ENCODE measurements at places on chromosomes 3 and 15.

DNA sequence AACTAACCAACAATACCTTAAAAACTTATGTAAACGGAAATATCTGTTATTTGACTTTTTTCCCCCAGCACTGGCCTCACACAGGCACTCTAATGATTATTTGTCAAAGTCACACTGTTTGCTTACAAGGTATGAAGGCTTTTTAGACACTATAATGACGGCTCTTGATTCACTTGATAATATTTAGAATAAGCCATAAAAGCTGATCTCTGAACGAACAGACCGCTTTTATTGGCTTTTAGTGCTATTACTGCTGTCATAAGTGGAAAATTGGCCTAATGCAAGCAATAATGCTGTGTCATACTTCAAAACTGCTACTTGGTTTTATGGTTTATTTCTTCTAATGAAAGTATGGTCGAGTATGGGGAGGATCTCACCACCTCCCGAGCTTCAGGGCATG, 35.1 kb downstream of the MDFIC2 start:
- no peak for DNase-seq

GRCh38 chr3:134406331-134407238, 32.3 kb upstream of the AMOTL2 start:
- DNase-seq, result peak; percentile 62

- DNase-seq, result no peak
Measured at GRCh38 chr3:32249184-32249782, 10.8 kb downstream of the CMTM8 start.

DNA sequence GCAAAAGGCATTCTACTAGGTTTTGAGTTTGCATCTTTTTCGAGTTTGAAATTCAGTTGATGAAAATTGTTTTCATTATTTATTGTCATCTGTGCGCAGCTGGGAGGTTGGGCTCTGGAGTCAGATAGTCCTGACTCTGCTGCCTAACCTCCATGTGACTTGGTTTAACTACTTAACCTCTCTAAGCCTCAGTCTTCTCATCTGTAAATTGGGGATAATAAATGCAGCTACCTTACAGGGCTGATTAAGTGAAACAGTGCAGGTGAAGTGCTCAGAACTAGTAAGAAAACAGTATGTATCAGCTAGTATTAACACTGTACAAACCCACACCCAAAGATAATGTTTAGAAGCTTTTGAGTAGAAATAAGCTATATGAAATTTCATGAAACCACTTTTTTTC, 14.1 kb upstream of the UBE2E1 start:
- DNase-seq, result no peak

DNA sequence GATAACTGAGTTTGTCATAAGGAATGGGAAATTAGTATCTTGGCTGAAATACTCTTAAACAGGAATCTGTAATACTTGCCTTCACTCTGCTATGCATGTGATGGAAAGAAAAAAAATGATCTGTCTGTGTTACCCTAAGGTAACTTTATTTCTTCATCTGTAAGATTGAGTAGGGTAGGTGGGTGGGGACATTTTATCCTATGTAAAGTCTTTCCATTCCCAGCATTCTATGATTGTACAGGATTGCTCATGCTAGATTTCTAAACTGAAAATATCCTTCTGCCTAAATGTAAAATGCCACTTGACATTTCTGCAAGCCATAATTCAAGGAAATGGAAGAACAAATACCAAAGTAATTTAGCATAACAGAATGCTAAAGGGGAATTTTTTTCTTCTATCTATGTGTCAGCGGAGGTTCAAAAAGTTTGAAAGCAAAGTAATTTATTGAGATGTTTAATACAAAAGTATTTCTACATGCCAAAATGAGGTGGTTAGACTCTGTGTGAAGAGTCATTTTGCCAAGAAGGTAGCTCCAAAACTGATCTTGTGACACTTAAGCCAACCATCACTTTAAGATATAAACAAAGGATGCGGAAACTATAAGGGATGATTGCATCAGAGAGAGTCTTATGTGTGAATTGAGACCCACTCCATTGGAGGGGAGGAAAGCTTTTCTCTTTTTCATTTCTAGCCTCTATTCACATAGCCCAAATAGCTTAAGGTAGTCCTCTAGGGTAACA, 46.6 kb upstream of the SERPINI2 start:
- no peak for DNase-seq

DNA sequence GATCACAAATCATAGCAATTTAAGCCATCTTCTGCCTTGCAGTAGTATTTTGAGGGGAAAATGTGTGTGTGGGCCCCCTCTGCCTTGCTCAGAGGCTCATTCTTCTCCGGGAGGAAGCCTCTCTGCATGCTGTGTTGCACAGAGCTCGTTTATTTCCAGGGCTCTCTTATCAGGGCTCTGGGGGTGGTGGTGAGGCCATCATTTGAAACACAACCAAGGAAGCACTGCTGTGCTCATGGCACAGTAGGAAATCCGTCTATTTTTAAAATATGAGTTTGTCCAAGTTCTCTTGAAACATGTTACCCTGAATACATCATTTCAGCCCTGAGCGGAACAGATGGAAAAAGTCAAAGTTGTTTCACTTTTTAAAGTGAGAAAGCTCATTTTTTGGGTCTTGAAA, 369.0 kb upstream of the CFAP20DC start:
- no peak for DNase-seq

DNA sequence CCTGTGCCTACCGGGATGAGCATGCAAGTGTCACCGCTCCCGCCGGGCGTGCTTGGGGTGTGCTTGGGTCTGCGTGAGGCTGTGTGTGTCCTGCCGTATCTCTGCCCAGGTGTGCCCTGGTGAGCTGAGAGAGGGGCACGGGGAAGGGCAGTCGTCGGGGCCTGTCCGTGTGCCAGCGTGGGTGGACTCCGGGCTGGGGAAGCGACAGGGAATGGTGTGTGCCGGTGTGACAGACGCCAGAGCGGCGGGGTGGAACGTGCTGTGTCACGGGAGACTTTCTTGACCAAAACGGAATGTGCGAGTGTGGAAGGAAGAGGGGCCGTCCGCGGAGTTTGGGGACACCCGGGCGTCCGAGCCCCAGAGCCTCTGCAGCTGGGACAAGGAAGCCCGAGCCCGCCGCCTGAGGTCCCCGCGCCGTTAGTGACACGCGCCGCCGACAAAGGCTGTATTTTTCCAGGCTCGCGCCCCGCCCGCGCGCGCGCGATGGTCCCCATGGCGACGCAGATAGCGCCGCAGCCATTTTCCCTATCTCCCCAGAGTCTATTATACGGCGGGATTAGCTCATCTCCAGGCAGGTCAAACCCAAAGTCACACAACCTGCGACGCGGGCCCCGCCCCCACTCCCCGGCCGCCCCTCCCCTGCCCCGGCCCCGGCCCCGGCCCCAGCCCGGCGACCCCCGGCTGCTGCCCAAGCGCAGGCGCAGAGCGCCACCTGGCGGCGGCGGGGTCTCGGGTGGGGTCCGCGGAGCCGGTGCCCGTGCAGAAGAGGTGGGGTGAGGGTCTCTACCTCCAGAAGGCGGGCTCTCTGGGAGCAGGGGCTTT, 4.5 kb upstream of the GATA2 start:
- DNase-seq, result peak; percentile 82

- DNase-seq, result no peak
Measured at GRCh38 chr3:140705954-140706353, 28.1 kb downstream of the TRIM42 start.

GRCh38 chr3:193708270-193708669, 115.3 kb downstream of the OPA1 start:
- DNase-seq, result no peak

- no peak for DNase-seq
Measured at GRCh38 chr15:50880651-50881114, 27.8 kb upstream of the AP4E1 start.

- no peak for DNase-seq
Measured at GRCh38 chr3:59313365-59313764, 263.5 kb upstream of the CFAP20DC start.

DNA sequence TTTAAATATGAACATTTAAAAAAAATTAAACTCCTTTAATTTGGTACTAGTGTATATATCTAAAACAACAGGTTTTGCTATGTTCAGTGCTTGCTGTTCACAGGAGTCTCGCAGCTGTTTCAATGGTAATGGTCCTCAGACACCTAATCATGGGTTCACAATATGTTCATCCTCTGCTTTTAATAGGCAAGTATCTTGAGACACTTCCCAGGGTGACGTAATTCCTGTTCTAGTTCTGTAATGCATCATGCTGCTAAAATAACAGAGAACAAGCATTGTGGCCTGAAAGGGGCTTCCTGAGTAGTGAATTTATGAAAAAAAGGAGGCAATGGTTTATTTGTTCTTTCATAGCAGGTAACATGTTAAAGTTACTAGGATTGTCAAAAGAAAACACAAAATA, 625.2 kb upstream of the GBE1 start:
- DNase-seq, result no peak

- DNase-seq, result no peak
Measured at GRCh38 chr3:53597136-53597915, 102.9 kb downstream of the CACNA1D start.

DNA sequence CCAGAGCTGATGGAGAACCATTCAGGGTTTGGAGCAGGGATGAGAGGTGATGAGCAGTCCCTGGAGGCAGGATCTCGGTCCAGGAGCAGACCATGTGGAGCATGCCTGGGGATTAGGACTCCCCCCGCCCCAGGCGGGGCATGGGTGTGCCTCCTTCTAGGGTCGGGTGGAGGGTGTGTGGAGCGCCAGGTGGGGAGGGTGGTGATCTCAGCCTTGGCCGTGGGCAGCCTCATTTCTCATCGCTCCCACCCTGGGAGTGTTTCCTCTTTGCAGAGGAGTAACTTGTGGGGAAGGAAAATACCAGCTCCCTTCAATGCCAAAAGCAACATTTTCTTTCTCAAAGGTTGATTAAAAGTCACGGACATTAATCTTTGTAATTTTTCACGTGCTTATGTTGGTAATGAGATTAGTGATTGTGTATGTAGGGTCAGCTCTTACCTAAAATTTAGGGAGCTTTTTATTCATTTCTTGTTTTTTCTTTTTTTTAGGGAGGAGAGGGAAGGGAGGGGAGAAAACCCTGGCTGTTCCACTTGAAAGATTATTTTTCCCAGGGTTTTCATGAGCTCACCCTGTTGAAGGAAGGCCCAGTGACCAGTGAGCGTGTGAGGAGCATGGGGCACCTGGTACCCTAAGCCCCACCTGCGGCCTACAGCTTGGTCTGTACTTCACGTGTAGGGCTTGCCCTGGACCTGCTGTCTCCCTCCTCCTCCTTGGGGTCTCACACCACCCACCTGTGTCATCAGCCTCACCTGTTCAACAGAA, 11.0 kb downstream of the FBLN2 start:
- DNase-seq, result no peak

DNA sequence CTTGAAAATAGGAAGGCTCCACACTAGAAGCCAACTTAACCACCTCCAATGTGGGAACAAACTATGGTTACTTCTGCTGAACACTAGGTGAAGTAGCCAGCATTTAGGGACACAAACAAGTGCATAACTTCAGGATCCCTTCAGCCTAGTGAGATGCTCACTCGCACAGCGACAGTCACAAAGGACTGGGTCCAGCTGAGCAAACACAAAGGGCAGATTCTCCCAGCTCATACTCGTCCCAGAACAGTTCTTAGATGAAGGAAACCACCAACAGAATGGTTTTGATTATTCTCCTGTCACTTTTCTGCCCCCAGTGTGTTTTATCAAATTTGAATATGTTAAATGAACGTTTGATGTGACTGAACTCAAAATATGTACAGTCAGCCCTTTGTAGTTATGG, 201.6 kb downstream of the KCNAB1 start:
- DNase-seq, result no peak

GRCh38 chr3:45497963-45498362, 96.6 kb upstream of the LIMD1 start:
- no peak for DNase-seq

- no peak for DNase-seq
Measured at GRCh38 chr3:15783361-15783969, 14.3 kb downstream of the ANKRD28 start.

- no peak for DNase-seq
Measured at GRCh38 chr3:191774485-191774884, 313.5 kb downstream of the PYDC2 start.

DNA sequence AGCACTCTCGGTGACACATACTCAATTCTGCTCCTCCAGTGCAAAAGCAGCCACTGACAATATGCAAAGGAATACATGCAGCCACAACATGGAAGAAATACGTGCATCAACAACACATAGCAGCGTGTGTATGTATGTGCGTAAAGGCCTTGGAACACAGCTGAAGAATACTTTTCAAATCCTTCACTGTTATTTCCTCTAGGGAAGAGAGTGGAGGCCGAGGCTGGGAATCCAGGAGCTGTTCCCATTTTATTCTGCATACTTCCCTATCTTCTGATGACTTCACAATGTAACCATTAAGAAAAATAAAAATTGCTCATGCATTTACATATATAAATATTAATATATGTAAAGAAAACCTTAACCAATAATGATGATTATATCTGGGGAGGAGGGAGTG, 36.6 kb upstream of the MGLL start:
- DNase-seq, result no peak

- no peak for DNase-seq
Measured at GRCh38 chr15:101329867-101330380, 34.9 kb upstream of the SNRPA1 start.

DNA sequence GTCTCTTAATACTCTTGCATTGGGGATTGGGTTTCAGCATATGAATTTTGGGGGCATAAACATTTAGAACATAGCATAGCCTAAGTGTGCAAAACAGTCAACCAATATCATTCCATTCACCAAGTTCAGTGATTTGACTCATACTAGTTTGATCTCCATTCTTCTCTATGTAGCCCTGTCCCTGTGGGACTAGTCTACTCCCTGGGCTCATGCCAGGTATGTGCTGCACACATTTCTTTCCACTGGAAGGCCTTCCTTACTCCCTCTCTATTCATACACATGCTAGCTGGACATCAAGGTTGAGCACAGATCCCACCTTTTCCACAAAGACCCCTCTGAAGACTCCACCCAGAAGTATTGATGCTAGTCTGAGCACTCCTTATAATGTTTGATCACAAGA, 5.1 kb downstream of the ZDHHC23 start:
- no peak for DNase-seq

DNA sequence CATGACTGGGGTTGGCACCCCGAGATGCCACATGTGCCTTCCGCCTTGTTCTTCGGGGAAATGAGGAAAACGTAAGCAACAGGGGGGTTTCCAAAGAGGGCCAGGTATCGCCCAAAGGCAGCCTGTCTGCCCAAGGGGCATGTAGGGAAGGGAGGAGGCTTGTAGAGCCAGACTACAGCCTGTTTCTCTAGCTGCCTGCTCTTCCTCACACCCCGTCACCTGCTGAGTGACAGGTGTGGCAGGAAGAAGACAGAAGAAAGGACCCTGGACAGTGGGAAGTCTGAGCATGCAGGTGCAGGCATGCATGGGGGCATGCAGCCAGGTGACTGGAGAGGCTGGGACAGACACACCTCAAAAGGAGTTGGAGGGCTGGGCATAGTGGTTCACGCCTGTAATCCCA, 9.8 kb downstream of the PLA2G4E start:
- DNase-seq, result no peak
